OCI-M1 (cell line): ENCODE measurements at places on chromosomes 2 and 18.

- no peak for DNase-seq
Observed at GRCh38 chr2:86140969-86141392, 34.9 kb downstream of the PTCD3 start.

- no peak for DNase-seq
Observed at GRCh38 chr2:96090196-96090926, 26.0 kb downstream of the ADRA2B start.

DNA sequence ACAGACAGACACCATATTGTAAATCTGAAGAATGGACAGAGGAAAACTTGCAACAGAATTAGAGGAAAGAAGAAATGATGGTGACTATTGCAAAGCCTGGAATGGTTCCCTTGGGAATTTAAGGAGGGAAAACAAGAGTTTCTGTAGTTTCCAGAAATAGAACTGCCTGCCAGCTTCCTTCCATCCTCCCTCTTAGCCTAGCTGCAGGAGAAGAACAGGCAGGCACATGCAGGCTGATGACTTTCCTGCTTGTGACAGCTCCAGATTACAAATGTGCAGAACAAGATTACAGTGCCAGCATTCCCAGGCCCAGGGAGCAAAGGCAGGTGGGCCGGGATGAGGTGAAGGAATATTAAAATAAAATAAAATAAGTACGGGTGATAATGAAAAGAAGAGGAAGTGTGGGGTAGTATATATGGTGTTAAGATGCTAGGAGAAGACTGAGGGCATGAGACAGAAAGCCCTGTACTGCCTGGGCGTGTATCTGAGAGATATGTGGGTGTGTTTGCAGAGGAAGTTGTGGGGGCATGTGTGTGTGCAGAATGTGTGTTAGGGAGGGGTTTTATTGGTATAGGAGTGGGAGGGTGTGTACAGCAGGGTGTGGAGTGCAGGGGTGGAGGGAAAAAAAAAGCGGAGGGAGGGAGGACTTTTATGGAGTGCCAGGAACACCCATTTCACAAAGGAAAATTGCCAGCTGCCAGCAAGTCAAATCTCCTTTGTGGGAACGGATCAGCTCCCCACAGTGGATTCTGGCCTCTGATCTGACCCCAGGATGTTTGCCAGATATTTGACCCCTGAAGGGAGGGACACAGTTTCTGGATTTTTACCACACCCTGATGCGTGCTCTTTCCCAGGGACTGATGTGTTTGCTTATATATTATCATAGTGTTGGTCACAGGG lies 43.9 kb upstream of the NEMP2 start:
- peak; percentile 72 for DNase-seq

GRCh38 chr2:9107168-9108025 lies 99.2 kb upstream of the ASAP2 start:
- DNase-seq: no peak

DNA sequence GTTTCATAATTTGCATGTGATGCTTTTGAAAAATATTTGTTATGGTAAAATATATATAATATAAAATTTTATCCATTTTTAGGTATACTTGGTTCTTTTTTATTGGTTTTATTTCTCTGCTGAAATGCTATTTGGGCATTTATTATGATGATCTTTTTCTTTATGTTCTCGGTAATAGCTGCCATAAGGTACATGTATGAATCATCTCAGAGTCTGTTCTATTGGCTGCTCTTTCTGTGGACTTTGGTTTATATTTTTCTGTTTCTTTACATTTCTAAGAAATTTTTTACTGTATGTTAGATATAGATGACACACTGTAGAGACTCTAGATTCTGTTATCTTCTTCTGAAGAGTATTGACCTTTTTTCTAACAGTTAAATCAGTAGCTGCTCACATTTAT lies 219.9 kb downstream of the MBD5 start:
- no peak for DNase-seq
